ENCODE measurements at places on chromosomes 2 and 18.
A peak's percentile ranks its signal among the peaks of the same experiment; 100 is the strongest.

DNA sequence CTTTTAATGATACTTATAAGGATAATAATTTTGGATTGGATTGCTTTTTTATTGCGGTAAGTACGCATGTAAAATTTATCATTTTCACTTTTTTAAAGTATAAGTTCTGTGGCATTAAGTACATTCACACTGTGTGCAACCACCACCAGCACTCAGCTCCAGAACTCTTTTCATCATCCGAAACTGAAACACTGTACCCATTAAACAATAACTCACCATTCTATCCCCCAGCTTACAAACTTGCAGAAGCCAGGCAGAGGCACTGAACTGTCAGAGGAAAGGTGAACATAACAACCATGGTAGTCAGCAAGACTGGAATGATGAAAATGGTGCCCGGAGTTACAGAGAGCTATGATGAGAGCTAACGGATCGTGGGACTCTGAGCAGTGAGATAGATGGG, 465.9 kb downstream of the ADCYAP1 start:
- DNase-seq, result no peak

DNA sequence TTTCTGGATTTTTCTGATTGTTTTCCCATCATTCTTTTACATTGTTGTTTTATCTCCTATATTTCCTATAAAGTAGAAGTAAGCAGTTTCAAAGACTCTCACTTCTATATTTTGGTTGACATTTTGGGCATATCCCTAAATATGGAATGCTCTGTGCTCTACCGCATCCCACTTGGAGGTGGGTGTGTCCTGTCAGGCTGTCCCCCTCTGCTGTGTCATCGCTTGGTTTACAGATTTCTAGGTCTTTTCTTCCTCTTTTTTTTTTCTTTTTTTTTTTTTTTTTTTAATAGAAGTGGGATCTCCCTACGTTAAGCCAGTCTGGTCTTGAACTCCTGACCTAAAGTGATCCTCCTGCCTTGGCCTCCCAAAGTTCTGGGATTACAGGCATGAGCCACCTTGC, 13.3 kb downstream of the DGKD start:
- DNase-seq, result no peak

DNA sequence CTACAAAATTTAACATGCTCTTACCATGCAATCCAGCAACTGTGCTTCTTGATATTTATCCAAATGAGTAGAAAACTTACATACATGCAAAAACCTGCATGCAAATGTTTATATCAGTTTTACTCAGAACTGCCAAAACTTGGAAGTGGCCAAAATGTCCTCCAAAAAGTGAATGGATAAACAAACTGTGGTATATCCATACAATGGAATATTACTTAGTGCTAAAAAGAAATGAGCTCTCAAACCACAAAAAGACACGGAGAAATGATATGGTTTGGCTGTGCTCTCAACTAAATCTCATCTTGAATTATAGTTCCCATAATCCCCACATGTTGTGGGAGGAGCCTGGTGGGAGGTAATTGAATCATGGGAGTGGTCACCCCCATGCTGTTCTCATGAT, 267.2 kb downstream of the ZEB2 start:
- DNase-seq, result no peak

GRCh38 chr2:16487686-16488085, 177.9 kb downstream of the CYRIA start:
- DNase-seq, result peak; percentile 20

DNA sequence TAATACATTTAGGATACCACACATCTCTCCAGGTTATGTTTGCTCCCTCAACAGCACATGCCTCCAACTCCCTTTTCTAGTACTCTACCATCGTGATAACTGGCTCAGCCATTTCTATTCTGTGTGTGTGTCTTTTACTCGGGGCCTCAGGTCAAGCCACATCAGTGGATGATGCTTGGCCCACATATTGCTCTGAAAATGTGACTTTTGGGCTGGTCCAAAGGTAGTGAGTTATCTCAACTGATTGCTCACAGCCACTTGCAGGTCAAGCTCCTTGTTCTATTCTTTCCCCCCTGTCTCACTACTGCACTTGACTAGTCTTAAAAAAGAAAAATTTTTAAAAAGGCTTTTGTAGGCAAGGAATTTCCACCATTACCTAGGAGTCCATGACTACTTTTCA, 5.5 kb downstream of the DSG4 start:
- no peak for DNase-seq
